ENCODE measurements at places on chromosomes 2 and 18.

GRCh38 chr2:177395351-177396065, 2.9 kb downstream of the AGPS start:
- DNase-seq: no peak

DNA sequence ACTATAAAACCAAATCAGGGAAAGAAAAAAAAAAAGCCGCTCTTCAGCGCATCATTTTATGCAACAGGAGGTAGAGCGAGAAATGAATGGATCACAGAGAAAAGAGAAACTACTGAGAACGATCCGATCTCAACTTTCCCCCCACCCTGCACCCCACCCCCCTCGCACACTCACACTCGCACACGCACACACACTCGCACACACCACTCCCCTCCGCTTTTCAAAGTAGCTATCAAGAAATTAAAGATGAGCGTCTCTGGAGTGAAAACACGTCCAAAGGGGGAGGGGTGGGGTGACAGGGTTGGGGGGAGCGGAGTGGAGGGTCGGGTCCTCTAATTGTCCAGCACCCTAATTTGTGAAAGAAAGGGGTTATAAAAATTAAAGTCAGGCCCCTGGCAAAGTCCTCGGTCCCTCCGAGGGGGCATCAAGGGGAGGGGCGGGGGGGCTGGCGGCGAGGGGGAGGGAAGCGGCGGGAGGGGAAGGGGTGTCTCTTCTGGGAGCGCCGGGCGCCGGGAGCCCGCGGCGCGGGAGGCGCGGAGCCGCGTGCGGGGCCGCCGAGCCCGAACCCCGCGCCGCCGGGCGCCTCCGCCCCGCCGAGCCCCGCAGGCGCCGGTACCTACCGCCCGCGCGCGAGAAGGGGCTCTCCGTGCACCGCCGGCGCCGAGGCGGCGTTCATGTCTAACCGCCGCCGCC, 428 bp downstream of the TCF4 start:
- peak; percentile 29 for DNase-seq

DNA sequence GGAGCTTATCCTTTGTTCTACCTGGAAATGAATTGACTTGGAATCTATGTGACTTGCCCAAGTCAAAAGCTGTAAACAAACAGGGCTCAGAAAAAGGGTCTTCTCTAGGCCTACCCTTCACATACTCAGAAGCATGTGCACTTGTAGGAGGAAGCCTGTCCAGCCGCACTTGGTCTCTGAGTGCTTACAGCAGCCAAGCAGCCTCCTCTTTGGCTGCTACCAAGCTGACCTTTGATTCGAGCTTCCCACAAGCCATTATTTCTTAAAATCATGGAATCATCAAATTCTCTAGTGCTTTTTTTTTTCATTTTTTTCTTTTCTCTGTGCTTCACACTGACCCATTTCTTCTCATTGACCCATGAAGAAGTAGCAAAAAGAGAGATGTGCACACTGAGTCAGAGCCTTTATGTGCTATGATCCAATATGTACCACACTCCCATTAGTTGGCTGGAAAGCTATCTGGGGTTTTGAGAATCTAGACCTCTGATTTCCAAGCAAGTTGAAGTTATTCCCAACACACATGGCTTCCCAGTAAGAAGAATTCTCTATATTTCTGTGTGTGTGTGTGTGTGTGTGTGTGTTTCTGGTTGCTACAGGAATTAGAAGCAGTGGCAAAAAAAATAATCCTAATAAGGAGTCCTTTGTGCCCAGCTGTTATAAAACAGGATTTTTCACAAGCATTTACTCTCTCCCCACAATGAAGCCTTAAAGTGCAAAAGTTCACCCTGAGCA, 550.3 kb upstream of the TNP1 start:
- no peak for DNase-seq

DNA sequence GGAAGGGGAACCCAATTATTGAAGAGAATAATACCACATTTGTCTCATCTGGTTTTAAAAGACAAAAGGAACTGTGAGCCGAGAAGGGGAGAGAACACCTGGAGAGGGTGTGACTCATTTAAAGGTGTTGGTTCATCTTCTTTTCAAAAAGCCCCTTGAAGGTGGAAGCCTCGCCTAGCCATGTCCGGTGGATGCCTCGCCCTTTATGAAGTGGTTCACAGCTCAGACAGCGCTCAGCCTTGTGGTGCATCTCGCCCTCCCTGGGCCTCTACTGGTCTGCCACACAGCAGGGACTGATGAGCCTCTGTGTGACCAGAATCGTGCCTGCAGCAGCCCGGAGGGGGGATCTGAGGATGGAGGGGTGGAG, 290.0 kb upstream of the CXCR4 start:
- no peak for DNase-seq

DNA sequence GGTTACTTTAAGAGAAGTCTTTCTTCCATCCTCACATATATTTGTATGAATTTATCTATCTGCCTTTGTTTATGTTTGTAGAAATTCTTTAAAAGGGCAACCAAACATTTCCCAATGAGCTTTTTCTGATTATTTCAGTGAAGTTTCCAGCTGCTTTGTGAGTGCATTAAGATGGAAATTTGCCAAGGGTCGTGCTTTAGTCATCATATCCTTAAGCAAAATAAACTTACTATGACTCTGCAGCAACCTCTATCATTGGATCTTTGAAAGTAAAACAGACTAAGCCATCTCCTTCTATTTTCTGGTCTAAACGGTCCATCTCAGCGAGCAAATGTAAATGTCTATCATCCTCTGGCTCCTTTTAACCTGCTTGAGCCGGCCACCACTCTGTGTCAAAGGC, 489.3 kb downstream of the SOX11 start:
- no peak for DNase-seq

DNA sequence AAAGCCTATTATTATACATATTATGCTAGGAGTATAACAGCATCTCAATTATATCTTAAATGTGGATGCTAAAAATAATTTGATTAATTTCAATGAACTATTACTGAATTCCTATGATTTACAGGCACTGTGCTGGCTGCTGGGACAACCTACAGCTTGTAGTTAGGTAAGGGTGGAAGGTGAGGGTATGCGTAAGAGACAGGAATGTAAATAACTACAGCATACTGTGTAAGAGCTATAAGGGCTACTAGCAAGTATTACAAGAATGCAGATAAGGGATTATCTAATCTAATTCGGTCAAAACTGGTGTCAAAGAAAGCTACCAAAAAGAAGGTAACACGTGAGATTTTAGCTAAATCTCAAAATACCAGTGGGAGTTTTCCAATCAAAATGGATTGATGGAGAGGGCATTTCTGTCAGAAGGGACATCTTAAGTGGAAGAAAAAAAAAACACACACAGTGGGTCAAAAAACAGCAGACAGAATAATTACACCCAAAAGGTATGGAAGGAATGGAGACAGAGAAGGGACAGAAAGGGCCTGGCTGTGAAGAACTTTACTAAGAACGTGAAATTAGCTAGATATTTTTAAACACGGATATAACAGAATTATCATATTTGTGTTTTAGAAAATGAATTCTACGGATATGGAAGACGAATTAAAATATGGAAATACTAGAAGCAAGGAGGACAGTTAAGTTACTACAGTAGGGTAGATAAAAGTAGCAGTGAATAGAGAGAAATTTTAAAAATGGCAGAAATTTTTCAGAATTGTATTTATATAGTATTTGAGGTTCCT, 47.1 kb downstream of the STRN start:
- no peak for DNase-seq

GRCh38 chr18:80033181-80034067, 810 bp upstream of the RBFA start:
- peak; percentile 90 for DNase-seq

DNA sequence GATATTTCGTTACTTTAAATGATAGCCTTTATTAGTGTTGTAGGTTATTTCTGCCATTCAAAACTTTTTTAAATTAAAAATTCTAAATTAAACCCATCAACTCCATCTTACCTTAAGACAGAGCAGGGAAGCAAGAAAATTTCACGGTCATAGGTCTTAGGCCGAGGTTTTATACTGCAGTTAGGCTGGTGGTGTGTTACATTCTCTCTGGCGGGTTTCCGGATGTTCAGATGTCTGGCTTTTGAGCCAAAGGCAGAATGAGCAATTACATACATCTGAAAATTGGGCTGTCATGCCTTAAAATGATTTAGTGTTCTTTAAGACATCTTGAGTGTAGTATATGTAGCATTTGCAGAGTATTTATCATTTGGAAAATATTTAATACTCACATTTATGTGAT, 27.9 kb downstream of the GLS start:
- DNase-seq: no peak

GRCh38 chr18:32379891-32380290, 90.8 kb downstream of the GAREM1 start:
- DNase-seq: no peak

GRCh38 chr2:69469375-69469774, 32.1 kb upstream of the NFU1 start:
- no peak for DNase-seq

DNA sequence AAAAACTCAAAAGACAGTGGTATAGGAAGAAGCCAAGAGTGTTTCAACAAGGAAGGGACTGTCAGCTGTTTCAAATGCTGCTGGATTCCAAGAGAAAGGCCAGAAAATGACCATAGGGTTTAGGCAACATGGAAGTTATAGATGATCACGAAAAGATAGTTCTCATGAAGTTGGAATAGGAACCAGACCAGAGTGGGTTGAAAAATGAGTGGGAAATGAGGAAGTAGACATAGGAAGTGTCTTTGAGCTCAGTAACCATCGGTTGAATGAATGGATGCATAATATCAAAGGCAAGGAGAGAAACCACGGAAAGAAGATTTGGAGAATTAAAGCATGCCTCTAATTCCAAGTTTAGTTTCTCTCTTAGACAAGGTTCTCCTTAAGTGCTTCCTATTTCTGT, 1.3 kb downstream of the NCAPH start:
- no peak for DNase-seq

DNA sequence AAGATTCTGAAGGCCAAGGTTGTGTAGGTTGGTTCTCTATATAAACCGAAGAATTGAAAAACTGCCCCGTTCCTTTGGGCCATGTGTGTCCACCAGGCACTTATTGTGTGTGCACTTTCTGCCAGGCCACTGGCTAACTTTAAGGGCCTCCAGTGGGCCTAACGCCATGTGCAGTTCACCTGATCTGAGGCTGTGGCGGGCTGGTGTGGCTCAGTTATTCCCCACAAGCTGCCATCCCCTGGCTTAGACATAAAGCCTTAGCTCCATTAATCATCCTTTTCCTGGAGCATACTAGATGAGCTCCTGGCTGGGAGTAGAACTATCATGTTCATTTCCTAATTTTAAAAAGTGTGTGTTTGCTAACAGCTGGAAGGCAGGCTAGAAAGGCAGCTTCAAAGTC, 304.1 kb upstream of the TNP1 start:
- DNase-seq: no peak

GRCh38 chr2:20304411-20304810, 46.2 kb downstream of the PUM2 start:
- no peak for DNase-seq

- no peak for DNase-seq
These were observed 371.3 kb downstream of the RNF144A start for GRCh38 chr2:7288484-7288883.

DNA sequence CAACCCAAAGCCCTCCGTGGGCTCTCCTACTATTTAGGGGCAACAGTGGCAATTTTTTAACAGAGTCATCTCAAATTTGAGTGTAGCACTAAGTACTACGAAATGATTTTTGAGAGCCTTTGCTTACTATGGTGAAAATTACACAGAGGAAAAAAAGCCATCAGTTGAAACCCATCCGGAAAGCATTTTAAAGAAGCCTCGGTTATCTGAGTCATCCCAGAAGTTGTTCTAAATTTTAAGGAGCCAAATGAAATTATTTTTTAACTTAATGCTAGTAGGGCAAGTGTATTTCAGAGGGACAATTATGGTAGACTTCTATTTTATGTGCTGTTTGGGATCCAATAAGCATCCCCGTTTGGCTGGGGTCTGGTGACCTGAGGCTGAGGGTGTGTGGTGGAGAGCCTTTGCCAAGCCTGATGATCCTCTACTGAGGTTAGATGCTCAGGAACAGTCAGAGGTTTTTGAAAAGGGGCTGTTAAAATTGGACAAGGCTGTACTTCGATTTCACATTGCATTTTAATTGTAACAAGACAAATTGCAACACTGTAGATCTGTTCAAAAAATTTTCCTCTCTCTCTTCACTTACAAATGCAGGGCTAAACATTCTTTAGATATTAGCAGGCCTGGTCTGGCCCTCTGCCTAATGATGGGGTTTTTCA, 47.0 kb downstream of the RAPGEF4 start:
- no peak for DNase-seq

GRCh38 chr2:127235082-127235702, 15.1 kb upstream of the CYP27C1 start:
- no peak for DNase-seq

- no peak for DNase-seq
These were observed 82.8 kb upstream of the ATP8B1 start for GRCh38 chr18:57885931-57886330.

DNA sequence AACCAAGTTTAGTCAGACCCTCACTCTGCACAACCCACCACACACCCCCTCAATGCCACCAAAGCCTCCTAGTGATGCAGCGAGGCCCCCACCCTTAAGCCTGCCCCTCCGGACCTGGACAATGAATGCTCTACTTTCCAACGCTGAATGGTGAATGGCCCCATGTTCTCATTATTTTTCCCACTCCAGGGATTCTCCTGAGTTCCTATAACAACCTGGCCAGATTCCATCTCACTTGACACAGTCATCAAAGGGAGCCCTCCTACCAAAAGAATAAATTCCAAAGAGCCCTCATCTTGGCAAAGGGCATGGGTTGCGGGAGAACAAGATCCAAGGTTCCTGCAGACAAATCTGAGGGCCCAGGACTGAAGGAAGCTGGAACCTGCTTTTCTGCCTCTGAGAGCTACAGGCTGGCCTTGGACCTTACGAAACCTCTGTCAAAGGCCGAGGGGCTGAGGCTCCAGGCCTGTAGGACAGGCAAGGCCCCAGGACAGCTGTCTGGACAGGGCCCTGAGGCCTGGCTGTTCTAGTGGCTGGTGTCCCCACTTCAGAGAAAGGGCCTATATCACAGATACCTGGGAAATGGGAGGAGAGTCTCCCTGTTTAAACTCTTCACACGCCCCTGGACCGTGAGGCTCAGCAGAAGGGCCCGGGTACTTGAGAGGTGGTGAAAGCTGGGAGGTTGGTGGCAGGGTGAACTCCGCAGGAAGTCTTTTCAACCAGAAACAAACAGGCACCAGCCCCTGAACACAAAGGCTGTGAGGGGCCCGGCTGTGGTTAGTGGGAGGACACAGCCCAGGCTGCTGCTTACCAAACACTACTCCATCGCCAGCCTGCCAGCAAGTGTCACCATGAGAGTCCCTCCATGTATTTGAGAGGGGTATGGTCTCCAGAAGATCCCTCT, 27.3 kb downstream of the SFXN5 start:
- DNase-seq: no peak

- no peak for DNase-seq
These were observed 92.0 kb downstream of the FARSB start for GRCh38 chr2:222563936-222564335.

- no peak for DNase-seq
These were observed 494.8 kb downstream of the CMPK2 start for GRCh38 chr2:6370753-6371551.

GRCh38 chr2:43044093-43044681, 182.2 kb downstream of the ZFP36L2 start:
- DNase-seq: no peak

All from NCI-H2107 (cell line).